ENCODE measurements at places on chromosomes 5 and 9.

- peak overlapping the region; percentile 39 for H3K27ac ChIP-seq
- no peak overlapping the region for H3K4me3 ChIP-seq
- no peaks in the 10 kb centered on the region for H3K36me3 ChIP-seq
- peak; percentile 72 for DNase-seq
- H3K4me1 ChIP-seq, result peaks cover 9% of the 10 kb centered on the region
Observed at GRCh38 chr9:36407122-36407723, 7.2 kb upstream of the RNF38 start.

- H3K36me3 ChIP-seq, result no peaks in the 10 kb centered on the region
- H3K4me1 ChIP-seq, result no peaks in the 10 kb centered on the region
- H3K27me3 ChIP-seq, result no peaks in the 10 kb centered on the region
- H3K4me3 ChIP-seq, result no peak overlapping the region
- no peak overlapping the region for H3K27ac ChIP-seq
Observed at GRCh38 chr9:91214867-91215266, 146.9 kb downstream of the AUH start.

GRCh38 chr5:39464088-39464487 is 39.3 kb upstream of the DAB2 start:
- DNase-seq, result no peak
- H3K27ac ChIP-seq, result no peak overlapping the region
- H3K4me1 ChIP-seq, result no peaks in the 10 kb centered on the region
- no peaks in the 10 kb centered on the region for H3K36me3 ChIP-seq

DNA sequence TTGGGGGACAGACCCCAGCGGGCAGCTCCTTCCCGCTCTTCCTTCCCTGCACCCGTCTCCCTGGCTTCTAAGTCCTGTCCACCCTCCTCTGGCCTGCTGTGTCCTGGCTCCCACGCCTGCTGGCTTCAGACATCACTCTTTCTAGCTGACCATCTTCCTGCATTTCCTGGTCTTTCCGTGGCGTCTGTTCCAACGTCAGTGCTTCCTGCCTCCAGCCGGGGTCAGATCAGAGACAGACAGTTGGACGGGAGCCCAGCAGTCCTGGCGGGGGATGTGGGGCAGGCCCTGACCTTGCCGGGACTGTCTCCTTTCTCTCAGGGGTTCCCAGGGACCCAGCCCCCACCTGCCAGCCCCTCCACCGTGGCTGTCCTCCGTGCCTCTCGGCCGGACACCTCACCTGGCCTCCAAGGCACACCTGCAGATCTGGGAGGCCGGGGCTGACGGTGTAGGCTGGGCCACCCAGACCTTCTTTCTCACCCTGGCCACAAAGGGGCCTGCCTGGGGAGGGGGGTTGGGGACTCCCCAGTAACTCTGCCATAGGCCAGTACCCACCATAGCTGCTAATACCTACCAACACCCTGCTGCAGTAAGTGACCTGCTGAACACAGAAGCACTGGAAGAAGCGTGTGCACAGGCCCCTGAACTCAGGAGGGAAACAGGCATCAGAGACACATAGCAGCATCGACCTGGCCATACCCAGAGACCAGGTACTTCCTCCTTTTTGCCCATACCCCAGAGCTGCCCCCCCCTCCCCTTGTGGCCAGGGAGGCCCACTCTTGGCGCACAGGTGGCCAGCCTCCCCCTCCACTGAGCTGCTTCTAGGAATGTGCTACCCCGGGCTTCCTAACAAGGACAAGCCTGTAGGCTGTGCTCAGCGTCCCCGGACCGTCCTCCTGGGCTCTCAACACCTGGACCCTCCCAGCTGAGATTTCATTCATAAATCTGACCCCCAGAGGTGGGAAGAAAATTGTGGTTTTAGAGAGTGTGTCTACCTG is 5.1 kb downstream of the NRARP start:
- no peaks in the 10 kb centered on the region for H3K27me3 ChIP-seq
- H3K36me3 ChIP-seq, result no peaks in the 10 kb centered on the region
- peak overlapping the region; percentile 45 for H3K4me3 ChIP-seq
- H3K4me1 ChIP-seq, result peaks cover 13% of the 10 kb centered on the region
- peak; percentile 73 for DNase-seq
- peak overlapping the region; percentile 52 for H3K27ac ChIP-seq

- H3K27me3 ChIP-seq, result no peaks in the 10 kb centered on the region
- H3K4me1 ChIP-seq, result no peaks in the 10 kb centered on the region
- no peaks in the 10 kb centered on the region for H3K36me3 ChIP-seq
- no peak overlapping the region for H3K4me3 ChIP-seq
- no peak for DNase-seq
Observed at GRCh38 chr5:107437986-107438510, 232.7 kb downstream of the EFNA5 start.

DNA sequence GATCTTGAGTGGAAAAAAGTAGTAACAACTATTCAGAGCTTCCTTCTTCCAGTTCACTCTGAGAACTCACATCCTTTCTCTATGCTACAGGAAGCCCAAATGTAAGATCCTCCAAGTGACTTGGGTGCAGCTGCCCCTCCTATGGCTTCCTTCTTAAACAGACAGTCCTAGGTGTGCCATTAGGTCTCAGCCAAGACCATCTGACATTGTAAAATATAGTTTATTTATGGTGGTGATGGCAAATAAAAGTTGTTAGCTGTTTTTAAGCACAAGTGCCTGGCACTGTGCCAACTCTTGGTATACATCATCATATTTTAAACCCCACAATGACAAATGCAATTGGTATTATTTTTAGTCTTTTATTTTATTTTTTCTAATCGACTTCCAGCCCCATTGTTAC is 58.1 kb downstream of the TMEM252 start:
- H3K27ac ChIP-seq, result no peak overlapping the region
- no peak overlapping the region for H3K4me3 ChIP-seq
- no peaks in the 10 kb centered on the region for H3K36me3 ChIP-seq
- no peaks in the 10 kb centered on the region for H3K27me3 ChIP-seq

- H3K27ac ChIP-seq, result no peak overlapping the region
- H3K4me1 ChIP-seq, result peaks cover 10% of the 10 kb centered on the region
Observed at GRCh38 chr9:98191181-98191608, 1.2 kb downstream of the CORO2A start.

DNA sequence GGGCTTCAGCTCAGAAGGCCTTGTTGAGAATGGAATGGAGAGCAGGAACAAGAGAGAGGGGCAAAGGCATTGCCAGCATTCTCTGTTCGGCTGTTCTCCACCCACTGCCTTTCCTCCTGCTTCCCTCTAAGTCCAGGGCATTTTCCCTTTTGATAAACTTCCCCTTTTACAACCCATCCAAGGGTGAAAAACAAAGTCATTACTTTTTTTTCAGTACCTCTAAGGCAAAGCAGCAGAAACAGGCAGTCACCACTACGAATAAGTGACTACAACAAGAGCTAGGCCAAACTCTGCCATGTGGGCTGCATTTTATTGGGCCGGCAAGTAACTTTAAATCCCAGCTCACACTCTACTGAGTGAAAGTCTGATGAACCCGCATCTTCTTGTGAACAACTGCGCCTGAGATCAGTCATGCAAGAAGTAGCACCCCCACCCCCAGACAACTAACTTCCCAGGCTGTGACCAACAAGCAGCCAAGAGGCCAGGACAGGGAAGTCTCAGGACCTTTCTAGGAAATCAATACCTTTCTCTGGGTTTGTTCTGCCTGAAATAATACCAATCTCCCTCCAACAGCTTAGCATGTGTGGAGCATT is 13.1 kb downstream of the IL7R start:
- DNase-seq, result no peak
- H3K4me1 ChIP-seq, result no peaks in the 10 kb centered on the region

Data from testis (tissue), 5 donors.